Hematopoietic multipotent progenitor cell treated with erythropoietin and hydrocortisone succinate and interleukin-3 and kit ligand, for 8 days (in vitro differentiated cells): ENCODE measurements at places on chromosomes 2 and 18.

DNA sequence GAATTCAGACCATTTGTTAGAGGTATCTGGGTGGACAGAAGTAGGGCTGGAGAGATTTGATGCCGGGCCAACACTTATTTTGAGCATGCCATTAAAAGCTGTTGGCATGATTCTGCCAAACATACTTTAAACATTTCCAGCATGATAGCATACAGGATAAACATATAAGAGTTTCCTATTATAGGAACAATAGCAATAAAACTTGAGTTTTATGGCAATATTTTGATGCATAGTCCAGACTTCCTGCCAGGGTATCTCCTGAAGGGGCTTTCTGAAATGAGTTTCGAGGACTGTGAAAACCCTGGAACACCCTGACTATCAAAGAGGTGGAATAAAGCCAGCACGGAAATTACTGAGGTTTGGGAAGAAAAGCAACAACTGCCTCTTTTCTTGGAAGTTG lies 1398.0 kb upstream of the NXPH2 start:
- DNase-seq: no peak

GRCh38 chr2:165401285-165401852 lies 68.1 kb upstream of the CSRNP3 start:
- DNase-seq: peak; percentile 69

- no peak for DNase-seq
Observed at GRCh38 chr18:43484710-43485109, 207.4 kb upstream of the SYT4 start.

- DNase-seq: no peak
Observed at GRCh38 chr2:154697418-154698252, 860 bp upstream of the KCNJ3 start.

DNA sequence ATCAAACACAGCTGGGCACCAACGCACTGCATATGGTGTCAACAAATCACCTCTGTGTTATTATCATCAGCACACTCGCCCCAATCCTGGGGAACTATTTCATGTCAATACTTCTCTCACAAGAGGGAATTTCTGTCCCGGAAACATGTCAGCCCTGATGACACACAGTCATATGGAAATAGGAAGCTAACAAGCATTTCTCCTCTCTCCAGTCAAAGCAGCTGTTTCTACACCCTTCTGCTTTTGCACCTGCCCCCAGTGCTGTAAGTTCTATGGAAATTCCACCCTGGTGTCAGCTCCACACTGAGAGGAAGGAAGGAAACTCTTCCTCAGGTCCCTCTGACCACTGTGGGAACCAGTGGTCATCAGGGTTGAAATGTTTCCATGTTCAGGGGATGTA lies 447.6 kb upstream of the ID2 start:
- DNase-seq: no peak

- DNase-seq: peak; percentile 82
Observed at GRCh38 chr2:105812180-105813044, 67.7 kb downstream of the NCK2 start.

GRCh38 chr2:137964859-137965459 lies 686 bp downstream of the HNMT start:
- DNase-seq: peak; percentile 19

GRCh38 chr2:172409042-172409441 lies 18.3 kb upstream of the ITGA6 start:
- no peak for DNase-seq

GRCh38 chr2:85584857-85585780 lies 888 bp downstream of the VAMP5 start:
- no peak for DNase-seq

- no peak for DNase-seq
Observed at GRCh38 chr2:44351088-44351487, 10.2 kb downstream of the PREPL start.

DNA sequence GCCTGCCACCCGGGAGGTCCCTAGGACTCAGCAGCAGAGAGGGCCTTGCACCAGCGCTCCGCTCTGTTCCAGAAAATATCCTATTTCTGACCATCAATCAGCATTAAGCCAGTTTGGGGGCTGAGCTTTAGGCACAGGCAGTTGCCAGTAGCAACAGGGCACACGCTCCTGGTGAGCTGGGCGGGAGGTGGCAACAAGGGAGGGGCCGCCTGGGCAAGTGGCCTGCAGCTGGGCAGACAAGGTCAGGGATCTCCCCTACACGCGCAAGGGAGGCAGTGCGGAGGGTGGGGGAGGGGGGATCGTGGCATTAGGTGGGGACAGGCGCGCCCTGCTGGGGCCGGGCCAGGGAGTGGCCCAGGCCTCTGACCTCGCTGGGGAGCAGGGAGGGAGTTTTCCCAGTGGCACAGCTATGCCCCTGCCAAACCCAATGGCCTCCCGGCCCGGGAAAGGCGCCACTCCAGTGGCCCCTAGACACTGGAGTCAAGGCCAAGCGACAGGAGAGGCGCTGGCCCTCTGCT lies 302.8 kb downstream of the NCKAP5 start:
- no peak for DNase-seq

GRCh38 chr2:208266553-208266893 lies 468 bp downstream of the PIKFYVE start:
- no peak for DNase-seq

- DNase-seq: peak; percentile 97
Observed at GRCh38 chr2:241355983-241356870, at the start of gene FARP2. Gene FARP2 (plus strand): TSS chr2:241356285. CDS start chr2:241373108, 16,823 bp downstream.
